ENCODE measurements at places on chromosomes 6 and 20.
A peak's percentile ranks its signal among the peaks of the same experiment; 100 is the strongest.

DNA sequence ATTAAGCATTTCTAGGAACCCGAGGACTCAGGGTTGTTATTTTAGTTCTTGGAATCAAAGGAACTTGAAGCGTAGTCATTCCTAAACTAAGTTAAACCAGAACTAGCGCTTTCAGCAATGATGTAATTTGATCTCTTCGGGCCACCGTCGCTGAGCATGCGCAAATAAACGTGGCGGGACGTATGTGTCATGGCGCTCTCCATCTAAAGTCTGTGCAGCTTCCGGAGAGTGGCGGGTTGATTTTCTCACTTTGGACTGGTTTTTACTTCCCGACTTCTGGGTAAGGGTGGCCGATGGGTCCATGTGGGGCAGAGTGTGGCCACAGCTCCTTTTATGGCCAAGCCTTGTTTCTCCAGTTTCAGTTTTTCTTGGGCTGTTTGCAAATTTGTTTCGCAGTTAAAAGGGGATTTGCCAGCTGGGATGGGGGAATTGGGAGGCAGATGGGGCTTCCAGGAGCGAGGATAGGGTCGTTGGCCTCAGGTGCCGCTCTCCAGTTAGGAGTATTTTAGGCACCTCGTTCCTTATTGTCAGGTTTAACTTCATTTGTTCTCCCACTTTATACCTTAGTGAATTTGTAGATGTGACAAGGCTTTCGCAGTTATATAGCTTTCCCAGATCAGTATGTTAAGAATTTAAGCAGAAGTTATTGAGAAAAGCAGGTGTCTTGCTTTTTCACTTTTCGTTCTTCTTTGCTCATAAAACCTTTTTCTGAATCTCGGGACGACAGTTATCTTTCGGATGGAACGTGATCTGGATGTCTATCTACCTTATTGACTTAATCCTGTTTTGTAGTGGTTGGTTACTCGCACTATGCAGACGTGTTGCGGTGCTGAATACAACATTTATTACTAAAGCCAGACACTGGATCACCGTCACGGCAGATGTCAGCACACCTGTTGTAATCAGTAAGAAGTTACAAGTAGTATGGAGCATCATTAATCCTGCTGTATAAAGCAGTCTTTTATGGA, at the start of gene CDKAL1:
CDKAL1 (plus strand) TSS at position 163 of the 968 bp plus-strand sequence. CDS start 11,894 bp downstream, outside the sequence.
- peak; percentile 86 for DNase-seq

- no peak for DNase-seq
Measured at GRCh38 chr6:16754876-16755275, 6.4 kb downstream of the ATXN1 start.

- DNase-seq, result no peak
Measured at GRCh38 chr6:169022079-169022478, 231.6 kb downstream of the THBS2 start.

DNA sequence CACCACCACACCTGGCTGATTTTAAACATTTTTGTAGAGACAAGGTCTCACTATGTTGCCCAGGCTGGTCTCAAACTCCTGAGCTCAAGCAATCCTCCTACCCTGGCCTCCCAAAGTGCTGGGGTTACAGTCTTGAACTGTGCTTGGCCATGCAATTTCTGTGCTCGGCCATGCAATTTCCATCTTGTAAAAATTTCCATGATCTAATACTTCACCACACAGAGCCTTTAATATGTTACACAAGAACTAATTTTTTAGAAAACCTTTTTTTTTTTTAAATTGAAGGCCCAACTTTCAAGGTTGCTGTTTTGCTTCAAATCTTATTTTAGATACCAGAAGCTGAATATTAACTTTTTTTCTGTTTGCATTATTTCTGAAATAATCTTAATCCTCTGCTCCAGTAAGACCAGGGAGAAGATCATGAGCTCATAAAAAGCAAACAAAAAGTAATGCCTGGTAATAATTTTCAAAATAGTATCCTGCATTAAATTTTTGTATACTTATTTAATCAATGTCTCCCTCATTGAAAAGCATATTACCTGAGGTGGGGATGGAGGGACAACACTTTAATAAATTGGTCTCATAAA, 38.1 kb upstream of the ARMC2 start:
- DNase-seq, result no peak

DNA sequence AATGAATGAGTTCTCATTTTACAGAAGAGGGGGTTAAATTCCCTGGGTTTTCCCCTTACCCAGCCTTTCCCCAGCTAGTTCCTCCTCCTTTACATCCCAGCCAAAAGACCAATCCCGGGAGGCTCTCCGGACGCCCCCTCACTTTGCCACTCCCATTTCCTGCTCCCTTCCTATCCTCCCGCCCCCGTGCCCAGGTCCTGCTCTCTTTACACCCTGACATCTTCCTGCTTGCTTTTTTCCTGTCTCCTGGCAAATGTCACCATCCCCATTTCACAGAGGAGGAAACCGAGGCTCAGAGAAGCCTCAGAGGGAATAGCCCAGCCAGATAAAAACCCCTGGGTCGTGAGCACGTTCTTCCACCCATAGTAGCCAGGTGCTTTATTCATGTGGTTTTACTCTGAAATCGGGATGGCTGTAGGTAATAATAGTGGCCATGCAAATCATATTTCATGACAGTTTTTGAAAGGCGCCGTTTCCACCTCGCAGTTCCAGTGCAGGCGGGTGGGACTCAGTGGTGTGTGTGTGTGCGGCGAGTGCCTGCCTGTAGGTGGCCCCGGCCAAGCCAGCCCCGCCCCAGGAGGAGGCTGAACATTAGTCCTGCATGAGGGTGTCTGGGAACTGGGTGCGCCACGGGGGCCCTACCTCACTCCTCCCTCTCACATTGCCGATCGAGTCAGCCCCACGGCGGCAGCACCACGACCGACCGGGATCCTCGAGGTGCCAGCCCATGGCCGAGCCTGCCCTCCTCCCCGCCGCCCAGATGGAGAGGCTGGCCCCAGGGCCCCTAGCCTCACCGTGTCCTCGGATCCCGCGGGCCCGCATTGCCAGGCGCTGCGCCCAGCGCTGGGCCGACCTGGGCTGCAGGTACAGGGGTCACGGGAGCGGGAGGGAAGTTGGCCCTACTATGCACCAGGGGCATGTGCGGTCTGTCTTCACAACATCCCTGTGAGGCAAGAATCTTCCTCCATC, at the start of gene ARHGAP40:
ARHGAP40 (plus strand) TSS at position 594 of the 969 bp plus-strand sequence.
- peak; percentile 42 for DNase-seq

GRCh38 chr6:80725156-80725930, 618.9 kb downstream of the BCKDHB start:
- DNase-seq, result no peak

DNA sequence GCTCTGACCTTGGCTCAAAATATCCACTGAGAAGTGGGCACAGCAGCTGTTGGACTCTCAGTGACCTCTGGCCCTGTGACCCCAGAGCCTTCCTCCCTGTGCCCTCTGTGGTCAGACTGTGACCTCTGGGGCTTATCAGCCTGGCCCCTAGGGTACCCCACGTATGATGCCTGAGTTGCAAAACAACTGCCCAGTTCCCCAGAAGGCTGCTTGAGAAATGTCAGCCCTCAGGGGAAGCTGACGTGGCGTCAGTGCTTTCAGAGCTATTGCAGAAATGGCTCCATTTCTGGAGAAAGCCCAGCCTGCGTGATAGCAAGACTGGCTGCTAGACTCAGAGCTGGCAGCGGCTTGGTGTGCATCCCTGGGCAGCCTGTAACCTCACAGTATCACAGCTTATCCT, 31.5 kb upstream of the TGM2 start:
- DNase-seq, result peak; percentile 12

DNA sequence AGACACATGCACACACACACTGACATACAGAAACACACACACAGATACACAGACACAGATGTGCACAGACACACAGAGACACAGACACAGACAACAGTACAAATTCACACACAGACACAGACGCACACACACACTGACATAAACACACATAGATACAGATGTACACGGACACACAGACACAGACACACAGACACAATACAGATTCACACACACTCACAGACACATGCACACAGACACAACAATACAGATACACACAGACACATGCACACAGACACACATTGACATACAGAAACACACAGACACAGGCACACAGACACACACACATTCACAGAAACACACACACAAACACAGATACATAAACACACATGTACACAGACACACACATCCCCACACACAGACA, 183.6 kb downstream of the SMOC2 start:
- no peak for DNase-seq

- DNase-seq, result no peak
Measured at GRCh38 chr20:32680544-32681174, 6.9 kb upstream of the C20orf203 start.

GRCh38 chr20:50293284-50294139, 102.9 kb downstream of the CEBPB start:
- DNase-seq, result no peak

- DNase-seq, result no peak
Measured at GRCh38 chr6:45920819-45921511, 94.7 kb downstream of the CLIC5 start.
